ENCODE measurements at places on chromosomes 1 and 21. TPM values are rescaled to one million over a fixed set of nuclear protein-coding genes. Genes with fewer than 3 reads are reported as not detected.

- H3K4me1 ChIP-seq, result 0 out of 2 replicates have a peak, but pooled peaks cover 3% of the 10 kb centered on the region
- H3K27me3 ChIP-seq, result peaks cover 35% of the 10 kb centered on the region
- no peak for DNase-seq
- no peak overlapping the region for H3K4me3 ChIP-seq
These were observed 8.0 kb upstream of the ELAPOR1 start for GRCh38 chr1:109105881-109106280.

GRCh38 chr1:225460737-225461532 is 33.1 kb upstream of the LBR start:
- H3K4me3 ChIP-seq, result no peak overlapping the region
- peaks cover 45% of the 10 kb centered on the region for H3K4me1 ChIP-seq
- H3K27ac ChIP-seq, result no peak overlapping the region

DNA sequence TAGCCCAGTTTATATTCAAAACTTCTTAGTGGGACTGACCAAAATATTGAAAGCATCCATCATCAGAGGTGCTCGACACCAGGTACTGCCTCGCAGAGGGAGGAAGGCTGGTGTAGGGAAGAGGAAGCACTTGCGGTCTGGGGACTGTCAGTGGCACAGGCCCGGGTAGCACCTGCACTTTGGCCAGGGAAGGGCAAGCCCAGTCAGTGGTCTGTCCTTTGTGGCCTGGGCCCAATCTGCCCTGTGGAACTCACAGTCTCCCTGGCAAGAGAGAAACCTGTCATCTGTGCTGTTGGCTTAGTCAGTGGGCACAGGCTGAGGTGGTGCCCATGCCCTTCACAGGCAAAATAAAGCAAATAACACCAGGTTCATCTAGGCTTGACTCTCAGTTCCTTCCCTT is 77.4 kb downstream of the SYT6 start:
- DNase-seq, result no peak
- H3K36me3 ChIP-seq, result peaks cover 28% of the 10 kb centered on the region
- H3K27me3 ChIP-seq, result peaks cover 14% of the 10 kb centered on the region

GRCh38 chr1:99133756-99134500 is 129.3 kb upstream of the PLPPR5 start:
- H3K4me3 ChIP-seq, result no peak overlapping the region
- H3K27me3 ChIP-seq, result peaks cover 3% of the 10 kb centered on the region

PTCH2 gene
- 1.1 TPM for total RNA-seq
